ENCODE measurements at places on chromosomes 1 and 21. TPM values are rescaled to one million over a fixed set of nuclear protein-coding genes. Genes with fewer than 3 reads are reported as not detected.

DNA sequence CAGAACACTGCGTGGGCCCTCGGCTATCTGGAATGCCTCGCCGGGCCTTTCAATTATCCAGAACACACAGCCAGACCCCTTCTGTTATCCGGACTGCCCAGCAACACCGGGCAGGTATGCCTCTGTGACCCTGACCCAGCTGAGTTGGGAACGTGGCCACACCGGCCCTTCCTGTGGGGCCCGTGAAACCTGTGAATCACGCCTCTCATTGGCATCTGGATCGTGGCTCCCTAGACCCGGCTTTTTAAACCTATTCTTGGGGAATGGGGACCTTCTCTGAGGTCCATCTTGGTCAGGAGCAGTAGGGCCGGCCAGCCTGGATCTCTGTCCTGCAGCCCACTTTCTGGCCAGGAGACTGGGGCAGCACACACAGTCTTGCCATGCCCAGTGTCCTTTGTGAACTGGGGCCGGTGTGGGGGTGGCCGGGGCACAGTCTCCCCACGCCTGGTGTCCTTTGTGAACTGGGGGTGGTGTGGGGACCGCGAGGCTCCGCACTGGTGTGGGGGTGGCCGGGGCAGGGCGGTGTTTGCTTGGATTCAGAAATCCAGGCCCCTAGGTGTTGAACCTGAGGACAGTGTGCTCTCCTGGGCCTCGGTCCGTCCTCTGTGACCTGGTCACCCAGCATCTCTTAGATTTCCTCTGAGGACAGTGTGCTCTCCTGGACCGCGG lies 11.1 kb downstream of the COL18A1 start:
- DNase-seq, result no peak

Gene AKR7A3
- 3.2 TPM for polyA plus RNA-seq

DNA sequence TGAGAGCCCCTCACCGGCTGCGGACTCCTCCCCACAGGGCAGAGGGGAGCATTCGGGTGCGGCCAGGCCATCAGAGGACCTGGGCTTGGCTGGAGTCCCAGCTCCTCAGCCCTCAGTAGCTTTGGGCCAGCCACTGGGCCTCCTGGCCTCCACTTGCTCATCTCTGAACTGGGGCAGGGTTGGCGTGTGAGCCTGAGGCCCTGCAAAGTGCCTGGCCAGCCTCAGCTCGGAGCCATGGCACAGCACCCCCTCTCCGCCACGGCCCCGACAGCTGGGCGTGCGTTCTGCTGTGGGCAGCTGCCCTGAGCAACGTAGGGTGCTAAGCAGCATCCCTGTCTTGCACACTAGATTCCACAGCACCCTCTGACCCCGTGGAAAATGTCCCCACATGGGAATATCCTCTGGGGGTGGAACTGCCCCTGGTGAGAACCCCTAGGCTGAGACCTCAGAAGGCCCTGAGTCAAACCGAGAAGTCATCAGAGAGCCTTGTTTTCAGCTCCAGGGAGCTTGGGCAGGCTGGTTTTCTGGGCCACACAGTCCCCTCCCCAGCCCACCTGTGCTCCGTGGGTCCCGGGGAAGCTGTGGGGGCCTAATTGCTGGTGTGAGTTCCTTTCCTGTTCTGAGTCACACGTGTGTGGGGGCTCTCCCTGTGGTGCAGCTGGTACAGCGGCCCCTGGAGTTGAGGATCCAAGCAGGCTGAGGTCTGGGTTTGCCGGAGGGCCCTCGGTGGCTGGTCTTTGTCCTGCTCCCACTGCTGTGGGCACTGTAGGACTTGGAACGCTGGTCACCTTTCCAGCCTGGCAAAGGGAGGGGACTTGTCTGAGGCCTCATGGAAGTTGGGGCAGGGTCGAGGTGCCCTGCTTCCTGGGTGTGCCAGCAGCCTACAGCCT lies 24.5 kb downstream of the TP73 start:
- no peak for DNase-seq

DNA sequence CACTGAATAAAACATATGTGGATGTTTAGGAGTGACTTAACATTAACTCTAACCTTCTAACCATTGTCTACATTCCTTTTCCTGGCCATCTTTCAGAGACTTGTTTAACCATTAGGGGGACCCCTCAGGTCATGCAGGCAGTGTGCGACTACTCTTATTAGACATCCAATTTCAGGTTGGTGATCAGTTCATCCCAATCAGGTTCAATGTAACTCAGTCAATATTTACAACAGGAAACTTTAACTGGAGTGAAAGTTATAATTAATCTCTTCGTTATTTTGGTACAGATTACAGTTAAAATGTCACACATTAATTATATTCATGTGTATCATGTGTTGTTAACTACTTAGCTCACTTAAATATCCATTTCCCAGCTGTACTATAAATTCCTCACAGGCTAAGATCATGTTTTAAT lies 68.8 kb upstream of the RGS1 start:
- no peak for DNase-seq

Gene CR1L
- 0.45 TPM for polyA plus RNA-seq

GRCh38 chr1:844472-845026 lies 79.2 kb upstream of the SAMD11 start:
- DNase-seq, result no peak

Gene SLC16A4
- polyA plus RNA-seq, result 47.1 TPM

Gene SPATA45
- 0.25 TPM for polyA plus RNA-seq

- DNase-seq, result no peak
Observed at GRCh38 chr1:51948491-51948915, 42.0 kb downstream of the RAB3B start.

DNA sequence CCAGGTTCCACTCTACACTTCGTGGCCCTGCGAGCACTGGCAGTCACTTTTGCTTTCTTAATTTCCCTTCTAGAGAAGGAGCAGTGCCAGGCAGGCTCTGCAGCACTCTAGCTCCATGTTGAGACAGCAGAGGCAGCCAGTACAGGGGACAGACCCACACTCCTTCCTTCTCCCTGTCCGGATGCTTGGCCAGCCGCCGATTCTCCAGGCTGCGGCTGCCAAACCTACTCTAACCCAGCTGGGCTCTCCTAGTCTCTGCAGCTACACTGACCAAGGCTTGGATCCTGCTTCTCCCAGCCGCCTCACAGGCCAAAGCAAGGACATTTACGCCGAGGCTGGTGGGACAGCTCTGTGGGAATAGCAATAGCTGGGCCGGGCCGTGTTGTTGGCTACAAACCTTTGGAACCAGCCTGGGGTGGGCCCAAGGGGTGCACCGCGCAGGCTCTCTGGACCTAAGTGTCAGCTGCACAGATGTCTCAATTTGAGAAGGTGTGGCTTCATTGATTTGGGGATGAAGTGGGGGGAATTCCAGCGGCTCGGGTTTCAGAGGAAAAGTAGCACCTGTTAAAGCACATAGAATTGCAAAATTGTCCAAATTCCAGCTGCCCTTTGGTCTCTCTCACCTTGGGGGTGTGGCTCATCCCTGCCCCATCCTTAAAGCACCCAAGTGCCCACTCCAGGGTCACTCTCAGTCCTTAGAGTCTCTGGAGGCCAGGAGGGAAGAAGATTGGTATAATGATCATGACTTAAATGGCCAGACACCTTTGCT lies 3.2 kb downstream of the BARHL2 start:
- DNase-seq, result no peak

DNA sequence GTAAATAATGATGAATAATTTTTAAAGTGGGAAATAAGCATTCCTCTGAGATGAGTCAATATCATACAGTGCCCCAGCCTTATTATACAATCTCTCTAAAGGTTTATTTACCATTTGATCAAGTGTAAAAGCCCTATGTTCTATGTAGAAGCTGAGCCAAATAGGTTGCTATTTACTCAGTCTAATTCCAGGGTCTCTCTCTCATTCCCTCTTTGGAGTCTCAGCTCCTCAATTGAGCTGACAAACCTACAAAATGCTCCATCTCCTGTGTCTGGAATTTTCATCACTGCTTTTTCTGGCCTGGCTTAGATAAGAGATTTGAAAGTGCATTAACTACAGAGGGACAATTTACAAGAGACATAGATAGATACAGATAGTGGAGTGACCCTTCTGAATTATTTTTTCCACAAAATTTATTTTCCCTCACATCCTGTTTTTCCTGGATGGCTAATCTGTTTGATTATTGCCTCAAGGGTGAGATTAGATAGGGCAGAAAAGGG lies 24.8 kb upstream of the USH2A start:
- no peak for DNase-seq

Gene OTUD7B
- polyA plus RNA-seq, result 16.9 TPM

Gene RPL5
- 2,734 TPM for polyA plus RNA-seq

DNA sequence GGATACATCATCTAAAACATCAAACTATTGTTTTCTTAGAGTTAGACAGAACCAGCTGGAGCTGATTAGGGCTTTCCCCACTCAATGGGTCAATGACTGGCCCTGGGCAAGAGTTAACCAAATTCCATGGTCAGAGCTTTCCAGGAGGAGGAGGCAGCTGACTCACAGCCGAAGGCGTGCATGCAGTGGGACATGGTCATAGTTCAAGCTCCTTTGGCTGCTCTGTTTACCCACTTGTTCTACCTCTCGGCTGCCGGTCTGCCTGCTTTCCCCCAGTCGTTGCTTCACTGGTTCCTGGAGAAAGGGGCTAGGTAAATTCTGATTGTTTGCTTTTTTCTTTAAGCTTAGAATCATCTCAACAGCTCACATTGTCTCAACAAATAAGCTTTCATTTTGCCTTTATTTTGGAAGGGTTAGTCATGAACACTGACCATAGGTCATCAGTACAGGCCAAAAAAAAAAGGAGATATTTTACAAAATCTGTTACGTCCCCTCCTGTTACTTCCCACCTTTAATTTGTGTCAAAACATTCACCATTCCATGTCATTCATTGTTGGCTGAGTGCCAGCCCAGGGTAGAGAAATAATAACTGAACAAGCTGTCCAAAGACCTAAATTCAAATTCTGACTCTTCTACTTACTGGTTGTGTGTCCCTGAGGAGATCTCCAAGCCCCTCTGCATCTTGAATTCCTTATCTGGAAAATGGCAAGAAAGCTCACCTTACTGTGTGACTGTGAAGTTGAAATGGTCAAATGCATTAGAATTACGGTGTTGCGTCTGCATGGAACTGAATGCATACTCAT lies 12.0 kb downstream of the MAB21L3 start:
- peak; percentile 81 for DNase-seq

Gene ARPC5
- 163 TPM for polyA plus RNA-seq

Gene TRAF3IP3
- 21.0 TPM for polyA plus RNA-seq

DNA sequence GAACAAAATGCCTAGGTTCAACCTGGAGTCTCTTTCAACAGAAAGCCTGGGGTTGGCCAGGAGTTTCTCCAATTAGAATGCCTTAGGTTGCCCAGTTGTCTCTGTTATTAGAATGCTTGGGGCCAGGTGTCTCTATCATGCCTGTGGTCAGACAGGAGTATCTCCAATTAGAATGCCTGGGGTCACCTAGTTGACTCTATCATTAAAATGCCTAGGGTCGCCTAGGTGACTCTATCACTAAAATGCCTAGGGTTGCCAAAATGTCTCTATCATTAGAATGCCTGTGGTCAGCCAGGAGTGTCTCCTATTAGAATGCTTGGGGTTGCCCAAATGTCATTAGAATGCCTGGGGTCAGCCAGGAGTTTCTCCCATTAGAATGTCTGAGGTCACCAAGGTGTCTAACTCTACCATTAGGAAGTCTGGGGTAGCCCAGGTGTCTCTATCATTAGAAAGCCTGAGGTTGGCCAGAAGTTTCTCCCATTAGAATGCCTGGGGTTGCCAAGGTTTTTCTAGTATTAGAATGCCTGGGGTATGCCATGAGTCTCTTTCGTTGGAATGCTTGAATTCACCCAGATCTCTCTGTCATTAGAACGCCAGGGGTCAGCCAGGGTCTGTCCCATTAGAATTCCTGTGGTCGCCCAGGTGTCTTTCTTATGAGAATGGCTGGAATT lies 57.9 kb downstream of the RNF187 start:
- no peak for DNase-seq

Gene MRPS15
- 67.2 TPM for polyA plus RNA-seq

DNA sequence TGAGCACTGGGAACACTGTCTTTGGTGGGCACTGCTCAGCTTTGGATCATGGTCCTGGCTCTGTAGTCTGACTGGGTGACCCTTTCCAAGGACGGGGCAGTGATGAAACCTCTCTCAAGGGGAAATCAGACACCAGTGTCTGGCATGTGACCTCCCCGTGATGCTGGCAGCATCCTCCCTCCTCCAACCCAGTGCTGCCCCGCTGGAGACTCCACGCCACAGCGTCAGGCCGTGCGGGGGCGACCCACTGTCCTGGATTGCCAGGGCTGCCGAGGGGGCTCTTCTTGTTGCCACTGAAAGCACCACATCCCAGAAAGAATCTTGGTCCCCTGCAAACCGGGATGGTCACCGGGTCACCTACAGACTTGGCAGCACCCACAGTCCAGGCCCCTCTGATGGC lies 146.4 kb upstream of the ARHGEF16 start:
- DNase-seq, result no peak

DNA sequence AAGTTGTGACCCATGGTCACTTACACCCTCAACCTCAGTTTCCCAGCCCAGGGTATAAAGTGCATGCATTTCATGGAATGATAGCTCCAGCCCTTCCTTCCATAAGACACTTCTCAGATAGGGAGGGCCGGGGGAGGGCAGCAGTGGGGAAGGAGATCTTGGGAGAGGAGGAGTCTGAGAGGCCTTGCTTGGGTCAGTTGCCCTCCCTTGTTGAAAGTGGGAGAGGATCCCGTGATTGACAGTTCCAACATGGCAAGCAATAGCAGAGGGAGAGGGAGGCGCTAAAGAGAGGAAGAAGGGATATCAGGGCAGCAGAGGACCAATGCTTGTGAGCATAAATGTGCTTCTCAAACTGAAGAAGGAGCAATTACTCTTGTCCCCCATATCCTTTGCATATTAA lies 244.4 kb downstream of the CHRM3 start:
- DNase-seq, result no peak

DNA sequence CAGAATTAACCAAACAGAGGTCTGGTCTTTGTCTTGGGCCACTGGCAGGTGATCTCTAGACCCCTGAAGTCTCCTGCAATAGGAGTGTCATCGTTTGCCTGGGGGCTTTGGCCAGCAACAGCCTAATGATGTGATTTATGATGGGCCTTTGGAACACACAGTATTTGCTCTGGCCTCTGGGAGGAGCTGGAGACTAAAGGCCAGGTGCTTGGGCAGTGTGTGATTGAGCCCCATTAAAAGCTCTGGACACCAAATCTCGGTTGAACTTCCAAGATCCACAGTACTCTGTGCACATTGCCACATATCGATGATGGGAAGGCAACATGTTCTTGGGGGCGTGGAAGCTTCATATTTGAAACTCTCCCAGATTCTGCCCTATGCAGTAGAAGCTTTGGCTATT lies 32.0 kb upstream of the TLR5 start:
- no peak for DNase-seq

- DNase-seq, result no peak
Observed at GRCh38 chr1:67227196-67227595, 60.9 kb downstream of the IL23R start.

Gene NPR1
- 4.7 TPM for polyA plus RNA-seq

GRCh38 chr1:1407636-1408318 lies 684 bp upstream of the MRPL20 start:
- DNase-seq, result peak; percentile 57

- no peak for DNase-seq
Observed at GRCh38 chr1:38183096-38183495, 136.5 kb upstream of the POU3F1 start.

- no peak for DNase-seq
Observed at GRCh38 chr1:208654241-208654640, 410.1 kb upstream of the PLXNA2 start.

Data from large intestine (tissue), 12 donors.